ENCODE measurements at places on chromosomes 16 and 17.
A peak's percentile ranks its signal among the peaks of the same experiment; 100 is the strongest.

DNA sequence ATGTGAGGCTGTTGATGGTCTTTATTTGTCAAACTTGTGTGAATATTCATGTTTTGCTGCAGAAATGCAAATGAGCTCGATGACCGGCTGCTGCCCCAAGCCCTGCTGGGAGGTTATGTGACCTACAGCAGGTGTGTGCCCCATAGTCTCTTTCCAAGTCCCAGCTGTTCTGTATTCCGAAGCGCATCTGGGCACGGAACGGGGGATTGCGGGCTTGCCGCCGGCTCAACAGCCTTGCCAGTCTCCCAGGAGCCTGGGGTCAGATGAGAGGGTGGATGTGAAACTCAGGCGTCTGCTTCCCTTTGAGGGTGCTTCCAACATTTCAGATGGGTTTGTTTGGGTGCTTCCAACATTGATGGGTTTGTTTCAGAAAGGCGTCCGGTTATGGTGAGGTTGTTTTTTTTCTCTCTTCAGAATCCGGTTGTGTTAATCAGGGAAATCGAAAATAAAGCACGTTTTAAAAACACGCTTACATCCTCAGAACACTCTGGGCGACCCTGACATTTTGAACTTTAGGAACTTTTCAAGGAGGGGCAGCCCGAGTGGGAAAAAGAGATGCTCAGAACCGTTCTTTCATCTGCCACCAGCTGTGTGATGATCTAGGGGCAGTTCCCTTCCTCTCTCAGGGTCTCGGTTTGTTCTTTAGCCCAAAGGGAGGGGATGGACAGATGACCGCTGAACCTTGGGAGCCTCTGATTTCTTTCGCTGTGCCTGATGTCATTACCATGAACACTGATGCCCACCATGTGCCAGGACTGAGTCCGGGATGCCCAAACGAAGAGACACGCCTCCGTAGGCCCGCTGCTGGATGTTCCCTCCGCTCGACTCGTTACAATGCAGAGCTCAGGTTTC is 47.8 kb upstream of the AMZ2 start:
- no peak for DNase-seq

DNA sequence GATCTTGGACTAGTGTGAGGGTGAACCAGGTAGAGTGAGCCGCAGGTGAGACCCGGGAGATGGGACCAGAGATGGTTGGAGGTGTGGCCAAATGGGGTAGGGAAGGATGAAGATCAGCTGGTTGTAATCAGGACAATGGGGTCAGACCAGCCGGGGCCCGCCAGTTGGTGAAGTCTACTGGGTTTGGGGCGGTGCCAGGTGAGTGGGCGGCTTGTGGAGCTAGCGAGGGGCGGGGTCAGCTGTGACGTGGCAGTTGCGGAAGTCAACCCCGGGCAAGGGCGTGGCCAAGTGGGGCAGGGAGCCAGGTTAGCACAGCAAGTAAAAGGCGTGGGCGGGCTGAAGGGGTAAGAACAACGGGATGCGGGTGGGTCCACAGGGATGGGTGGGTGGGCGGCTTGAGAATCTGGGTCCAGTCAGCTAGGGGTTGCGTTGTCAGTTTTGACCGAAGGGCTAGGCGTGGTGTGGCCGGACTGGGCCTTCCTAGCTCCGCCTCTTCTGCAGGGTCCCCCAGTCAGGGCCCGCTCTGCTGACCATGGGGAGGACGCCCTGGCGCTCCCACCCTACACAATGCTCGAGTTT is 25.5 kb upstream of the ALKBH5 start:
- peak; percentile 89 for DNase-seq

DNA sequence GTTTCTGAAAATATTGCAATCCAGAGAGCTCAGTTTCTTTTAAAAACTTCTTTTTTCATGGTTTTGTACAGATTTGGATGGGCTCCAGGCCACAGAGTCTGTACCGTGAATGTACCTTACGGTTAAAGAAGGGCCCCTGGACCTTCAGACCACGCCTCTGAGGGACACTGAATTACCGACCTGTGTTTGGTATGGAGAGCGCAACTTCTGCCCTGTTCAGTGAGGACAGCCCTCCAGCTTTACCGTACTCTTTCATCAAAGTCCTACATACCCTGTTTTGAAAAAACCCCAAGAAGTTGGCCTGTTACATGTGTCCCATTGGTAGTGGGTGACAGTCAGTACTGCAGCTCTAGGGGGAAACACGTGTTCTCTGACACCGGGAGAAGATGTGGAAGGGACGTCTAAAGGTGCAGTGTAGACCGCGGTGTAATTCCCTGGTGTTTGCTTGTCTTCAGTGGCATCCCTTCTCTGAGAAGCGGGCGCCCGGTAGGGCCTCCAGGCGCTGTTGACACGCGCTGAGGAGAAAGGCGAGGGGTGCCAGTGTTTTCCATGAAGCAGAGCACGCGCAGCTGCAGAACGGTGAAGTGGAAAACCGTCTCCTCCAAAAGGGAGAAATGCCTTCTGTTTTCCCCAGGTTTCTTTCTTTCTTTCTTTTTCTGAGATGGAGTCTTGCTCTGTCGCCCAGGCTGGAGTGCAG is 6.2 kb downstream of the PGS1 start:
- no peak for DNase-seq

DNA sequence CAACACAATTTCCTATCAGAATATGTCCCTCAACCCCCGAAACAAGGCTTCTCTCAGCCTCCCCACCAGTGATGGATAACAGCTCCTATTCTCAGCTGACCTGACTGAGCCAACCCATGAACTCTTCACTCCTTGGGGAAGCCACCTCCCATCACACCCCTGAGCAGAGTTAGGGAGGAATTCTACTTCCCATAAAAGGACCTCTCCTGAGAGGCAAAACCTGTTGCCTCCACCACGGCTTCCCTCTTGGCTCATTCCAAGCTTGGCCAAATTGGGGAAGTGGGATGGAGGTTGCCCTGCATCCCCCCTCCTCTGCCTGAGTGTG is 5.7 kb upstream of the RASL10B start:
- no peak for DNase-seq

DNA sequence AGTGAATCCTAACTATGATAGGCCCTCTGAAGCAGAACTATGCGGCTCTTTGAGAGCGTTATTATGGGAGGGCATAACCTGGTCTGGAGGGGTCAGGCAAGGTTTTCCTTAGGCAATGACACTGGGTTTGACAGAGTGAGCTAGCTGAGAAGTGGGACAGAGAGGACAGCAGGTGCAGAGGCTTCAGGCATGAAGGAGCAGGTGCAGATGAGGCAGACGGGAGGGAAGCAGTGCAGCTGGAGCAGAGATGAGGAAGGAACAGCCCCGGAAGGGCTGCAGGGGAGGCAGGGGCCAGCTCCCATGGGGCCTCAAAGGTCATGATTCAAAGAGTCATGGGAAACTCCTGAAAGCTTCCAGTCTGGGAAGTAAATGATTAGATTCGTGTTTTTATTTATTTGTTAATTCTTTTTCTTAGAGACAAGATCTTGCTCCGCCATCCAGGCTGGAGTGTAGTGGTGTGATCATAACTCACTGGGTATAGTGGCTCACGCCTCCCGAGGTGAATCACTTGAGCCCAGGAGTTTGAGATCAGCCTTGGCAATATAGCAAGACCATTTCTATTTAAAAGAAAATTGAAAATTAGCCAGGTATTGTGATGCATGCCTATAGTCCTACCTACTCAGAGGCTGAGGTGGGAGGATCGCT is 5.4 kb downstream of the MARCHF10 start:
- no peak for DNase-seq

- DNase-seq, result no peak
Measured at GRCh38 chr17:61158376-61158775, 241.3 kb upstream of the TBX2 start.

All from T-helper 17 cell (primary cell).